ENCODE measurements at places on chromosomes 11 and 22.

DNA sequence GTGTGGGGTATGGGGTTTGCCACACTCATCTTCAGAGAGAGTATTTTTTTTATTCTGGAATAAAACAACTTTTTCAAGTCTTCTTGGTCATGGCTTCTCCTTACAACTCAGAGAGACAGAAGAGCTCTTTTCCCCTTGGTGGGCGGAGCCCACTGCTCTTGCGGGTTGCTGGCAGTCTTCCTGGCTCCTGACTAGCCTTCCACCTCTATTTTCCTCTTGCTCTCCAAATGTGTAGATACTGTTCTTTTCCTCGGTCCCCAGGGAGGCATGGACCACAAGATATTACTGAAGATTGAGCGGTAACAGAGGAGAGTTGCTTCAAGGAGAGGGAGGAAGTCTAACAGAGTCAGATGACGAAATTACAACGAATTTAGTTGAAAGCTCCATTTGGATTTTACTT, 210.6 kb downstream of the NTM start:
- DNase-seq: no peak

DNA sequence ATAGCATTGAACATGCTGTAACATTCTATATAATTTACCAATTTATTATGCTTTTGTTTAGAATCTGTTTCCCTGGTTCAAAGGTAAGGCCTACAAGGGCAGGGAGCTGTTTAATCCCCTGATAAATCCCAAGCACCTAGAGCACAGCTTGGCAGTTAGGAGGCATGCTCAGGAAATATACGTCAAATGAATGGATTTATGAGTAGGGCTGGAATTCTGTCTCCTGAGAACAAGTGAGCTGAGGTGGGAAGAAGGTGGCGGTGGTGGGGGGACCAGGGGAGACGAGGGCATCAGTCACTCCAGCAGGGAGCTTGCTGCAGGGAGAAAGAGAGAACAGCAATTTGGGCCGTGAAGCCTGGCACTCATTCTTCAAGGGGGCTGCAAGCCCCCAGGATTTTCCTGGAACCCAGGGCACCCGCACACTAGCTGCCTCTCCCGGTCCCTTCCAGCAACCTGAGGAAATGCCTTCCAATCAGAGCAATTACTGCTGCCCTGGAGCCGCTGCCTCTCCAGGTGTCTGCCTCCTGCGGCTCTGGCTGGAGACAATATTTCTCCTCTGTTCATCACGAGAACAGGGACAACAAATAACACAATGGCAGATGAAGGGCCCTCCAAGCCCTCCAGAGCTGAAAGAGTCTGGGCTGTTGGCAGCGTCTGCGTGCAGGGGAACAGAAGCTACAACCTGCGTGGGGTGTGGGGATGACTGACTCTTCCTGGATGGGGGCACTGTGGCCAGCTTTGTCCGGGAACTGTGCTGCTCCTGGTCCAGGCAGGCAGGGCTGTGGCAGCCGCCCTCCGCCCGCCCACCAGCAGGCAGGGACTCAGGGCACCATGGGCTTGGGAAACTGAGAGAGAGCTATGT, 233.4 kb downstream of the ST3GAL4 start:
- DNase-seq: no peak

DNA sequence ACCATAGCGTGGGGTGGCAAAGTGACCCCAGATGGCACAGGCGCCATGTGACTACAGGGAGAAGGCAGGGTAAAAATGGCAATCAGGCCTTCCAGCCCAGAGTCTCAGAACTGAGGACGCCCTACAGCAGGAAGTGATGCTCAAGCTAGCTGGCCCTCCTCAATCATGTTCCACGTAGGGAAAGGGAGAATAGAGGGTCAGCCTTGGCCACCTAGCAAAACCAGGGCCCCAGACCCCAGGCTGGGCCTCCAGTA, 978 bp upstream of the ANKRD13D start:
- no peak for DNase-seq

GRCh38 chr11:67632175-67632981, 2.6 kb upstream of the NUDT8 start:
- DNase-seq: no peak

- peak; percentile 57 for DNase-seq
Observed at GRCh38 chr11:783581-784015, 6.3 kb downstream of the CEND1 start.

GRCh38 chr11:2095542-2095941, 43.6 kb downstream of the IGF2 start:
- no peak for DNase-seq

GRCh38 chr11:100013011-100013410, 674.1 kb upstream of the ARHGAP42 start:
- DNase-seq: no peak

DNA sequence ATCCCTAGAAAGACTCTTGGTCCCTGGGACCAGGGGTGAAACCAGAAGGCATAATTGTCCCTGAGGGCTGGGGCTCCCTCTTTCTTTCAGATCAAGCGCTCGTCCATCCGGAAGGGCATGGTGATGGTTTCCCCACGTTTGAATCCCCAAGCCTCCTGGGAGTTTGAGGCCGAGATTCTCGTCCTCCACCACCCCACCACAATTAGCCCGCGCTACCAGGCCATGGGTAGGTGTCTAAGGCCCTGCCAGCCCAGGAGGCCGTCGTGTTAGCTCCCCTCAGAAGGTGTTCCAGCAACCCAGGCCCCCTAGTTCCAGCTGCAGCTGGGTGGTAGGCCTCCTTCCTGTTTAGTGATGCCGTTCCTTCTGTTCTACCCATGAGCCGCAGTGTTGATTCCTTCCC, 21.4 kb downstream of the GTPBP1 start:
- DNase-seq: no peak

GRCh38 chr11:72443016-72443415, 8.7 kb upstream of the CLPB start:
- no peak for DNase-seq

DNA sequence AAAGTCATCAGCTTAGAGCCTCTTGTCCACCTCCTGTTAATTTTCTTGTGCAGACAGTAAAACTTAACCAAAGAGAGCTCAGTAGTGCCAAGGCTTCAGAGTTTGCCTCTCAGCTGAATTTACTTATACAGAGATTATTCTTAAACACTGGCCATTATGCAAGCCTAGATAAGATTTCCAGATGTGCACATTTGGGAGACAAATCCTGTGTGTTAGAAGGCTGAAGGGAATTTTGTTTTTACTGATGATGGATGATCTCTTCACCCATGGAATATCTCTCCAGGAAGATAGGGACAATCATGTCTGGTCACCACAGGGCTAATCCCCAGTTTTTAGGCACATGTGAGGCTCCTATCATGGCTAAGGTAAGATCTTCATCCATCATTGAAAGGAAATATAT, 157.6 kb upstream of the FAT3 start:
- DNase-seq: no peak

DNA sequence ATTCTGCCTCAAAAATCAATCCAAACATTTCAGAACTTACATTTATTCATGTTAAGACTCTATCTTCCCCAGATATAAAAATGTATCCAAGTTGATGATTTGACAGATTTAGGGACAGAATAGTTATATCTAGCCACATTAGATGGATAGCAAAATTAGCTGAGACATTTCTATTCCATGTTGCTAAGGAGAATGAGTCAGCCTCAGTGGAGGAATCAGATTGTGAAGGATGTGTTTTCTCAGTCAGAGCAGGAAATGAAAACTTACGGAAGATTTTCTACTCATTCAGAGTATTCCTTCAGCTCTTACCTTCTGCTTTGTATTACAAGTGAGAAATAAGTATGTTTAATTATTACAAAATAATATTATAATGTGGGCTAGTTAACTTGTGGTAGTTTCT, 556.3 kb upstream of the ANO3 start:
- no peak for DNase-seq

GRCh38 chr11:2442589-2442988, 1.7 kb downstream of the TRPM5 start:
- no peak for DNase-seq

DNA sequence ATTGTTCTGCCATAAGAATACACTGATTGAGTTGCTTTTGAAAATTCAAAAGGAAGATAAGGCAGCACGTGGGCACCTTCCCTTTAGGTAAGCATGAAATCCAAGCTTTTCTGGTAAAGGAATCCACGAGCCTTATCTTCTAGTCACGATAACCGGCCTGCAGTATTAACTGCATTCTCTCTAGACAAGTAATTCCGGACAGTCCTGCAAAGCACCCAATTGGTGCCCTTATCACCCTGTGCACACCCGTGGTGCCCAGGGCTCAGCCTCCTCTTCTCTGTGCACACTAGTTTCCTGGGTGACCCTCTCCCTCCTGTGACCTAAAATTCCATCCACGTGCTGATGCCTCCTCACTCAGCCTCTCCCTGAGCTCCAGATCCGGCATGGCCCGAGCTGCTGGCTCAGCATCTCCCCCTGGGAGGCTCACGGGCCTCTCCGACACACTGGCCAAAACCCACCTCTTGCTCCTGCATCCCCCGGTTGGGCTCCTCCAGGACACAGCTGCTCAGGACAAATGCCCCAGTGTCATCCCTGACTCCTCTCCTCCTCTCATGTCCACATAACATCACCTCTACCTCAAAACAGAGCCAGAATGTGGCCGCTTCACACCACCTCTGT, 63.7 kb downstream of the PACSIN2 start:
- DNase-seq: no peak

GRCh38 chr11:38818720-38819119, 2220.7 kb upstream of the RAG2 start:
- DNase-seq: no peak

DNA sequence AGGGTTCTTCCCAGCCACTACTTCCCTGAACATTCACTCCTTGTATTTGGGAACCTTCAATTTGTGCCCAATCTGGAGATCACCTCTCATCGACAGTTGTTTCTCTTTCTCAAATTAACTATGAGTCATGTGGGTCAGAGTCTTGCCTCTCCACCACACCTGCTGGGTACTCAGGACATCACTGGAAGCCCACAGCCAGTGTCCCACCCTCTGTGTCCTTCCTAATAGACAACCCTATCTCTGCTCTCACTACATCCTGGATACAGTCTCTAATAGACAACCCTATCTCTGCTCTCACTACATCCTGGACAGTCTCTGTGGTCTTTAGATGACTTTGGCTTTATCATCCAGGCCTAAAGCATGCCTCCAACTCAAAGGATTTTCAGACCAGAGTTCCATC, 70.1 kb downstream of the ARL14EP start:
- DNase-seq: no peak

DNA sequence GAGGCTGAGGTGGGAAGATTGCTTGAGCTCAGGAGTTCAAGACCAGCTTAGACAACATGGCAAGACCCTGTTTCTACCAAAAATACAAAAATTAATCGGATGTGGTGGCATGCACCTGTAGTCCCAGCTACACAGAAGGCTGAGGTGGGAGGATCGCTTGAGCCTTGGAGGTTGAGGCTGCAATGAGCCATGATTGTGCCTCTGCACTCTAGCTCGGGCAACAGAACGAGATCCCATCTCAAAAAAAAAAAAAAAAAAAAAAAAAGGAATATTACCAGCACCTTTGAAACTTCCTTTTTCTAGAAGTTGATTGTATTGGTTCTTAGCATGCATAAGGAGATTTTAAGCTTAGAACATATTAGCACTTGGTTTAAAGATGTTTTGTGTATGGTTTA, 11.4 kb downstream of the CRKL start:
- DNase-seq: no peak

DNA sequence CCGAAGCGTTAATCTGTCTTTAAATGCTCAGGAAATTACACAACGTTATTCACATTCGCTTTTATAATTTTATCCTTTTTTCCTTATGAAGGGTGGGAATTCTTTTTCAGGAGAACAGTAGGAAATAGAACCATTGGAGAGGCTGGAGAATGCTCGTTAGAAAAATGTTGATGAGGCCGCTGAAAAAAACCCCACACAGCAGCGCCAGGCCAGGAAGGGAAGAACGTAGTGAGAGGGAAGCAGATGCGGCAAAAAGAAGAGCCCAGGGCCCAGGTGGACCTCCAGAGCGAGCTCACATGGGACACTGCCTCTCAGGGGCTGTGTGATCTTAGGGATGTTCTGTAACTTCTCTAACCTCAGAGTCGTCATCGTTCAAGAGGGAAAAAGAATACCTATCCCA, 691.6 kb downstream of the OPCML start:
- DNase-seq: no peak

DNA sequence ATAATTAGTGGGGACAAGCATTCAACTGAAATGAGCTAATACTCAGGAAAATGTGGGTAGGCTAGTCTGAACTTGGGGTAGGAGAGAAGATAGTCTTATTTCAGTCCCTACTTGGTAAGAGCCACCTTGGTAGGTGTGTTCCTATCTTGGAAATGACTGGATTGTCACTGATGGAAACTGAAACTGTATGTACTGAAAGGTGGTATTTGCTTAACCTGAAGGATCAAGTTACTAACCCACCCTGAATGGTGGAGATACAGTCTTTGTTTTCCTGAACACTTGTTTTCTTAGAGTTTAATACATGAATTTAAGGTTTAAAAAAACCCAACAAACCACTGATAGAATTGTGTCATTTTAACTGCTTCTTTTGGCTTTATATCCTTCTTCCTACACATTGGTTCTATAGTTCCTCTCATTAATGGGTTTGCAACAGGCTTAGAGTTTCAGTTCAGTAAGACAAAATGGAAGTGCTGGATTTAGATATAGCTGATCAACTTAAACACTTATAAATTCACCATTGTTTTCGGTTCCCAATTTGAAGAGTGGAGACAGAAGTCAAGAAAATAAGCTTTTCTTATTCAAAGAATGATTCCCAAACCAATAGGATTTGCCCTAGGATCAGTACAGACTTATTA, 4.2 kb downstream of the FAR1 start:
- DNase-seq: no peak

DNA sequence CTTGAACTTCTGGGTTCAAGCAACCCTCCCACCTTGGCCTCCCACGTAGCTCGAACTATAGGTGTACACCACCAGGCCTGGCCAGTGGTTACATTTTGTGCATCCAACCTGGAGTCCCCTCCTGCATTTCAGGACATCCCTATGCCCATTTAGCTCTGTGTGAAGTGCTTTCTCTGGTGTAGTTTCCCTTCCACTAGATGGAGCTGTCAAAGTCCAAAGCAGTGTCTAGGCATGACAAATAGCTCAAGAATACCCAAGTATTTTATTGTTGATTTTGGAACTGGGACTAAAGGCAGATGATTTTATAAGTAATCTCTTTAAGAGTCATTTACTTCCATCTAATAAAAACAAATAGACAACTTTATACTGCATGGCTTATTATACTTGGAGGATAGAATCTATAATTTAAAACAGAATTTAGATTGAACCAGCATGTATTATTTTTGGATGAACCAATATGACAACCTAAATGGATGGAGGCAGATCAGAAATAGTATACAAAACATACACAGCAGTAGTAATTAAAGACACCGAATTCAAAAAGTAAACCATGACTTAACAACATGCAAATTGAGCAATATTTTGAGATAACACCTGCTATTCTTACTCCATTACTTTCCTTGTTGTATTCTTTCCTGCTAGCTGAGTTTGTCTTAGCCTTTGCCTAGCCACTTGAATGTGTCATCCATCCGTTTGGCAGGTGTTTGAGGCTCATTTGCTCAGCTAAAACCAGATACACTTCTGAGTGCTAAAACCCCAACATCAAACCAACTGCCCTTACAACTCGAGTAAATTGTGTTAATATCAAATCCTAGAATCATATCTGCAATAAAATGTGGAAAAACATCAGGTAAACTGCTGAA, 37.7 kb downstream of the EIF4ENIF1 start:
- DNase-seq: no peak

- DNase-seq: no peak
Observed at GRCh38 chr11:93005239-93005638, 35.8 kb downstream of the MTNR1B start.

GRCh38 chr22:49934891-49935557, 16.6 kb downstream of the CRELD2 start:
- DNase-seq: peak; percentile 93
